Placental pericyte (primary cell): ENCODE measurements at places on chromosomes 16 and 17. TPM values are rescaled to one million over a fixed set of nuclear protein-coding genes. Genes with fewer than 3 reads are reported as not detected.

The UBALD2 gene
- total RNA-seq: 5.7 and 12.0 TPM in 2 replicates

The PRSS21 gene
- total RNA-seq: not detected in 2 replicates

The CPPED1 gene
- total RNA-seq: 16.0 and 35.6 TPM in 2 replicates

The DHRS13 gene
- 4.4 and 6.3 TPM in 2 replicates for total RNA-seq

The OR1F1 gene
- not detected in 2 replicates for total RNA-seq

The KRTAP2-3 gene
- 0.72 TPM in 1 of 2 replicates, not detected in the other for total RNA-seq

The KCNH6 gene
- 0.14 TPM in 1 of 2 replicates, not detected in the other for total RNA-seq

The LSM12 gene
- total RNA-seq: 40.5 and 82.8 TPM in 2 replicates

The CD300A gene
- total RNA-seq: not detected in 2 replicates

The SLC52A1 gene
- 0.14 TPM in 1 of 2 replicates, not detected in the other for total RNA-seq

The HBZ gene
- total RNA-seq: not detected in 2 replicates

The DOC2B gene
- total RNA-seq: not detected in 2 replicates

The C16orf96 gene
- total RNA-seq: under 0.01 TPM in 2 replicates
